ENCODE measurements at places on chromosomes 7 and 10.

DNA sequence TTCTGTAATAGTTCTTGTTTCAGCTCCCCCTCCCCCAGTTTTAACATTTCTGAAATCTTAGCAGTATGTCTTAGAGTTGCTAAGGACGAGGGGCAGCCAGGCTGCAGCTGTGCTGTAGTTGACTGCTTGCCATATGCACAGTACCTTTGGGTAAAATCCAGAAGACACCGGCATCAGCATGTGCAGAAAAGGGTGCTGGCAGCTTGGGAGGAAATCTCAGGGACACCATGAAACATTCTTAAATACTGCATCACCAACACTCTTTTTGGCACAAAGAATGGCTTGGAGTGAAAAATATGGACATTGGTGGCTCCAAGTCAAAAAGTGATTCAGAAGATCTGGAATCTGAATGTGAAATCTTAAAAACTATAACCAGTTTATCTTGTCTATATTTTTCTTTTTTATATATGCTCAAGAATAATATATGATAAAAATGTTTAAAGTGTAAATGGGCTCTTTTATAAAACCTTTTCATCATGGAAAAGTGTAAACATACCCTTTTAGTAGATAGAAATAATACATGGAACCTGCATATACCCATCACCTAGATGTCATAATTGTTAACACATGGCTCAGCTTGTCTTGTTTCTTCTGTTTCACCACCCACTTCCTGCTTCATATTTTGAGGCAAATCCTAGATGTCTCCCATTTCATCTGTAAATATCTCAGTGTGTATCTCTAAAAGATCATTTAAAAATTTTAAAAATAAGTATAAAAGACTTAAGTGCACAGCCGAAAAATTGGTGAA lies 34.4 kb upstream of the ARMS2 start:
- DNase-seq = no peak

DNA sequence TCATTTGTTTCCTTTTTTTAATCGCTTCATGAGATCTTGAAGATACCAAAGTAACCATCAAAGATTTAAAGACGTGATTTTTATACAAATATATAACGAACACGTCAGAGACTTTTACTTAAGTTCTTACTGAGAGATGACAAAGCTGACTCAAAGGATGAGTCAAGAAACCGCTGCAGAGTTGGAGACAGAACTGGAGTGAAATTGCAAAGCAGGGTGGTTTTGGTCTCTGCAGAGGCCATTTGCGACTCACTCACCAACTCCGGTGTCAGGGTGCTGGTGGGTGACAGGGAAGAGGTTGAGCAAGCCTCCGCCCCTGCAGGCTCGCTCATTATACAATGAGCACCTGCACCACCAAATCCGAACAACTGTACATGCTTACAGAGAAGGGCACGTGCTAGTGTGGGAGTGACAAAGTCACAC lies 75.2 kb downstream of the DNAJB6 start:
- DNase-seq = peak; percentile 93

GRCh38 chr7:133079296-133079695 lies 2.6 kb downstream of the CHCHD3 start:
- no peak for DNase-seq

- no peak for DNase-seq
Measured at GRCh38 chr7:141550386-141551093, 670 bp upstream of the AGK start.

- no peak for DNase-seq
Measured at GRCh38 chr10:125781374-125781773, 5.8 kb upstream of the MMP21 start.

- DNase-seq = peak; percentile 77
Measured at GRCh38 chr7:139159900-139160675, 50.6 kb upstream of the ZC3HAV1 start.

GRCh38 chr7:78764571-78764970 lies 688.9 kb downstream of the MAGI2 start:
- no peak for DNase-seq

All from HT1080 (cell line).